ENCODE measurements at places on chromosomes 16 and 17.
A peak's percentile ranks its signal among the peaks of the same experiment; 100 is the strongest.

DNA sequence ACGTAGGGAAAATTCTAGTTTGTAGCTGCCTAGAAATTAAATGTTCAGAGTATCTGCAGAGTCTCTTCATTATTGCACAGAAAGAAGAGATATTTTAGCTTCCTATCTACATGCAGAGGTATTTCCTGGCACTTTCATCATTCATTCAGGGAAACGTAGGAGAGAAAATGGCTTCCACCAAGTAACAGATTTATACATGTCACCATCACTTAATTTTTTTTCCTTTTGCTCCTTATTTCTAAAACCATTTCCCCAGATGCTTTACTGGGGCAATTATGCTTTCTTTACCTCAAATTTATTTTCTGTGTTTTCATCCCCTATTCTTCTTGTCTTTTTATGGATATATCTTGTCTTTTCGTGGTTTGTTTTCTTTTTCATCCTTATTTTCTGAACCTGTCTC, 18.5 kb downstream of the ATP6V0A1 start:
- no peak for DNase-seq

DNA sequence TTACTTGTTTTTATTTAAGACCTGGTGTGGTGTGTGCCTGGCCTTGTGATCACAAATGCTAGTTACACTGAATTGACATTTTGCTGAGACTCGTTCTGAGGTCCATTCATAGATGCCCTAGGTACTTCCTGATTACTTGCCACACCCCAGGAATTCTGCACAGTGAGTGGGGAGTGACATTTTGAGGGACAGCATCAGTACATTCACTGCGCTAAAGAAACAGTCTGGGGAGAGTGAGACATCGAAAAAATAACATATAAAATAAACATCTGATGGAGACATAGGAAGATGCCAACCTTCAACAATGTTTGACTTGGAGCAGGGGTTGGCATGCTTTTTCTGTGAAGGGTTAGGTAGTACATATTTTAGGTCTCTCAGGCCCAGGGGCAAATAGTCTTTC, 30.4 kb downstream of the ABCC1 start:
- no peak for DNase-seq

GRCh38 chr16:47939680-47940079, 216.1 kb downstream of the ABCC12 start:
- DNase-seq, result no peak

DNA sequence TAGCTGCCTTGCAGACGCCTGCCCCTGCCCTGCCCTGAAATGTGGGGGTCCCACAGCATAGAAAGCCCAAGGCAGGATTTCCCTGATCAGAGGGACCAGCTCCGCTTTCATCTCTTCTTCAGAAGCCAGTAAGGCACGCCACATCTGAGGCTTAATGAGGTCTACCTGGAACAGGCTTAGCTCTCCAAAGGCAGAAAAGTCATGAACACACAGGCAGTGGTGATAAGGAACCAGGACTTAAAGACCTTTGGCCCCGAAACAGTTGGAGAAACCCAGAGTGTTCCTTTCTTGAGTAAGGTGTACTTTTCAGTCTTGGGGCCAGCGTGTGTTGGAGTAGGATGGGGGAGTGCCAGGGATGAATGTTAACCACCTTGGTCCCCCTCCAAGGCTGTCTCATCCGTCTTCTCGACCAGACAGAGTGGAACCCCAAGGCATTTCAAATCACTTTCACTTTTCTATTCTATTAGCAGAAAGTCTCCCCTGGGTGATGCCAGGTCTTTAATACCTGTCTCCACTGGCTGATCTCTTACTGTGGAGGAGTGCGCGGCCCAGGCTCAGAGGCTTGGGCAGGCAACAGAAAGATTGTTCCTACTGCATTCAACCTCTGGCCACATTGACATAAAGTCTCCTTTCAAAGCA, 43.9 kb downstream of the TMEM186 start:
- no peak for DNase-seq

DNA sequence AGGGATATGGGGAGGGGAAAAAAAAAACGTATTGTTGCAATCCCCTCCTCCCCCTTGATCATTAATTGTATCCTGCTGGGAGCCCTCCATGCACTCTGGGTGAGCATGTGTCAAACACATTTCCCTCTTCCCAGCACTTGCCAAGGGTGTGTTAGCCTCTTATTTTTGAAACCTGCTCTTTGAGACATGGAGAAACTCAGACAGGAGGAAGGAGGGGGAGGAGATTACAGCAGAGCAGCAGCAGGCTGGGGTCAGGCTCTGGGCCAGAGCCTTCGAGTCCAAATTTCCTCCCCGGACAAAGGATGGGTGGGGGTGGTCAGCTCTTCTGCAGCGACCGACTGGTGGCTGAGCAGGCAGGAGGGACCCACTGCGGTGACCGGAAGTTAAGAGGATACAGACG, 64.7 kb downstream of the SOX9 start:
- DNase-seq, result no peak

DNA sequence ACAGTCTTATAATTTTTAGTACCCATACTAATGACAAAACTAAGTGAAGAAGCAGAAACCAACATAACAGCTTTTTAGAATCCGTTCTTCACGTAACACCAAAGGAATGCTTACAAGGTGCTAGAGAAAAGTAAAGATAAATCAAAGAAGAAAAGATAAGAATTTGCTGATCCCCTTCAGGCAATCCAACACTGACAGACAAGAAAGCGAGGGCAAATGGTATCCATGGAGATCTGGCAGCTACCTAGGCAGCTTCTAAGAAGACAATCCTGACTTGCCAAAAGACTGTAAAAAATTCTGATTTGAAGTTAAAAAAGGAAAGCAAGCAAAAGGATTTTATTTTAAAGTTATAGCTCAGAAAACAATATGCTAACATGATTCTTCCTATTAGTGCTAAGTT, 14.6 kb downstream of the BBS2 start:
- DNase-seq, result no peak

- no peak for DNase-seq
These were observed 386.6 kb downstream of the SEC14L1 start for GRCh38 chr17:77527409-77527808.

GRCh38 chr16:67888331-67888730, 3.6 kb downstream of the NRN1L start:
- no peak for DNase-seq

DNA sequence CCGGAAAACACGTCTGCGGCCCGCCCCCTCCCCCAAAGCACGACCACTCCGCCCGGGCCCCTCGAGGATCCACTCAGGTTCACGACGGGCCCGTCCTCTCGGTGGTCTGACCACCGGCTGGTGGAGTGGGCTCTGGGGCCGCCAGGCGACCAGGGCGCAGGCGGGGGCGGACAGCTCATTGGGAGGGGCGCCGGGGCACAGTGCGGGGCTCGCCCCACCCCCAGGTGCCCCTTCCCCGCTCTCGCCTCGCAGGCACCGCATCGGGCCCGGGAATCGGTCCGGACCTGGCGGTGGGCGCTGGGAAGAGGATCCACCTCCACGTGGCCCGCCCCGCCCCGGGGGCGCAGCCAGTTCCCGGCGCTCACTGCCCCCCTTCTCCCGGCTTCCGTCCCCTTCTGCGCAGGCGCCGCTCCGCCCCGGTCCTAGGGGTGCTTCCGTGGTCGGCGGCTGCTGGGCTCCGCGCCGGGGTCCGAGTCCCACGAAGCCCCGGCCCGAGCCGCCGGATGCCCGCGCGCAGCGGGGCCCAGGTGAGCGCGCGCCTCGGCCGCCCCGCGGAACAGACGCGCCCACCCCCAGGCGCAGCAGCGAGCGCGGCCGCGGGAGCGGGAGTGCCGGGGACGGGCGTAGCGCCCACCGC, at the start of gene MPG:
Gene MPG (plus strand): TSS at position 419 of the 637 bp plus-strand sequence. CDS start 85 bp downstream, at position 504.
- peak; percentile 72 for DNase-seq

DNA sequence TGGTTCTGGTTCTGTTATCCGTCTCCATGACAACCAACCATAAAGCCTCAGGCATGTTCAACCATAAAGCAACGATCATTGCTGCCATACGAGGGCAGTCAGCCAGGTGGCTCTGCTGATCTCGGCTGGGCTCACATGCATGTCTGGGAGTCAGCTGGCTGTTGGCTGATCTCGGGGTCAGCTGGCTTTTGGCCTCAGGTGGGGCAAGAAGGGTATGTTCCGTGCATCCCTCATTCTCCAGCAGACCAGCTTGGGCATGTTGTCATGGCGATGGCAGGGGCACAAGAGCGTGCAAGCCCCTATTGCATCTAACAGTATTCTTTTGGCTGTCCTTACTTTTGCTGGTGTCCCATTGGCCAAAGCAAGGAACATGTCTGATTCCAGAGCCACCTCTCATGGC, 86.2 kb downstream of the ABCC6 start:
- DNase-seq, result no peak

GRCh38 chr16:66636199-66636598, 31.7 kb downstream of the CMTM3 start:
- no peak for DNase-seq

GRCh38 chr16:89393738-89394406, 96.5 kb downstream of the ANKRD11 start:
- no peak for DNase-seq

DNA sequence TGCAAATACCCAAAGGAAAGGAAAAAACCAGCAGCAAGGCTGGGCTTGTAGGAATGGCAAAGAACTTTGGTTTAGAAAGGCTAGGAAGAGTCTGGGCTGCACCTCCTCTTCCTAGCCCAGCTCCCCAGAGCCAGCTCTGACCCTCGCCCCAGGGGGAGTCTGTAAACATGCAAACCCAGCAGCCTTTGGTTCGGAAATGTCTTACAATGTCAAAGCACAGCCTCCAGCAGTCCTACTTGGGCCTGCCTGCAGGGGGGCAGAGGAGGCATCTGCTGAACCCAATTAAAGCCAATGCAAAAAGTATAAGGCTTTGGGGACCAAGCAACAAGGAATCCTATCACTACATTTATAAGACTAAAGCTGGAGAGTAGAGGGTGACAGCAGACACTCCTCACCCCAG, 5.0 kb upstream of the FTSJ3 start:
- no peak for DNase-seq

GRCh38 chr16:85363881-85364280, 249.2 kb upstream of the GSE1 start:
- no peak for DNase-seq

DNA sequence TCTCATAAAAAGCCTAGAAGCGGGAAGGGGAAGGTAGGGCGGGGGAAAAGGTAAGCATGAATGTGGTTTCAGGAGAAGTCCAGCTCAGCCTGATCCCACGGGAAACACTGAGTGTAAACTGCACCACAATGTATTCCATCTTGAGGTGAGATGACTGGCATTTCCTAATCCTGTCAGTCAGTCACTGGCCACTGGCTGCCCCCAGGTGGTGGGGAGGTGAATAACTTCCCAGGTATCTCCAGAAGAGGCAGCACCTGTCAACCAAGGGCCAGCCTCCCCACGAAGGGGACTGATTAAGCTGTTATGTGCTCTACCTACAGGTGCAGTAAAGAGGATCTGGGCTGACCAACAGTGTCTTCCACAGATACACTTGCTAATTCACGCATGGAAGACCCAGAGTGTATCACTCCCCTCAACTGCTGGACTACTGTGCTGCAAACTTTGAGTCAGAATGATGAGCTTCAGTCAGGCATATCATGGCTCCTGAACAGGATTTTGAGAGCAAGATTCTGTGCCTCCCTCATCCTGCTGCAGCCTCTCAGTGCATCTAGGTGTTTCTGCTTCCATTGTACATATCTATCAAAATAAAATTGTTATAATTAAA, 108.5 kb upstream of the CCL2 start:
- DNase-seq, result peak; percentile 16
